ENCODE measurements at places on chromosomes 3 and 15.

GRCh38 chr3:126316031-126316461, 41.2 kb downstream of the KLF15 start:
- DNase-seq = no peak

DNA sequence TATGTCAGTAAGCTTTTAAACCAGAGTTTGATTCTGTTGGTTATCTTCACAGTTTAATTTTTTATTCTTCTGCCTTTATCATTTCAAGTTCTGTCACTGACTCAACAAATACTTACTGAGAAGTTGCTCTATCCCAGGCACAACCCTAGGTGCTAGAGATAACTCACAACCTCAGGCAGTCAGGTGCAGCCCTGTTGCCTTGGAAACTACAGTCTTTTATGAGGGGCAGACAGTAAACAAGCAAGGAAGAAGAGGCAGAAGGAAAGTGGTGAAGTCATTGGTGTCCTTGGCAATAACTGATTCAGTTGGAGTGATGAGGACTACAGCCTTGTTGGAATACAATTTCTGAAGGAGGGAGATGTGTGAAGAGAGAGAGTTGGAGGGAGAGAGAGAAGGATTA, 142.1 kb upstream of the LRTM1 start:
- no peak for DNase-seq

- DNase-seq = no peak
These were observed 237.6 kb upstream of the NDN start for GRCh38 chr15:23924686-23925085.

DNA sequence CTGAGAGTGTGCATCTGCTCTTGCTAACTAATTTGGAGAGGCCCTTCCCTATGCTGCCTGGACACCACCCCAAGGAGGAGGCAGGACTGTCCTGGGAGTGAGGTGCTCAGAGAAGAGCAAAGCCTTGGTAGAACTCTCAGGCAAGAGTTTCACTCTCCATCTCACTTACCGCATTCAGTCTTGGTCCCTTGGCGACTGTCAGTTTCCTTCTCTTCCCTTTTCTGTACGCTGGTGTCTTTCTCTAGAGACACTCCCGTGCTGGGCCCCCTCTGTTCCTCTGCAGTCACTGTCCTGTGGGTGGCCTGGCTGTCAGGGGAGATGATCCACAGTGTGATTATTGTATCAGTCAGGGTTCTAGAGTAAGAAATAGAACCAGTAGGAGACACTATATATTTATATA, 44.0 kb downstream of the IDH2 start:
- DNase-seq = no peak

DNA sequence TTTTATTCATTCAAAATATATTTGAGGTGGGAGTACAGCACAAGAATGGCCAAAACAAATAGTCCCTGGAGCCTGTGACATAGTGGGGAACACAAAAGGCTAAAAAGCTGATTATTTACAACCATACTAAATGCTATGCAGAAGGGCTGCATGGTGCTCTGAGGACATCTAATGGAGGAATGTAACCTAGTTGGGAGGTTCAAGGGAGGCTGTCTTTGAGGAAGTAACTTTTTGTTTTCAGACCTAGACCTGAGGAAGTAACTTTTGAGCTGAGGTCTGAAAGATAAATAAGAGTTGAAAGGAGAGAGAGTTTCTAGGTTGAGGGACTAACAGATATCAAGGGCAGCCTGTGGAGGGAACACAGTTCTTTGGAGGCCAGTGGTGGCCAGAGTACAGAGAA, 34.8 kb upstream of the RASA2 start:
- peak; percentile 76 for DNase-seq

Data from erythroblast (primary cell).